Liver (tissue), 10 donors: ENCODE measurements at places on chromosomes 1 and 21.

DNA sequence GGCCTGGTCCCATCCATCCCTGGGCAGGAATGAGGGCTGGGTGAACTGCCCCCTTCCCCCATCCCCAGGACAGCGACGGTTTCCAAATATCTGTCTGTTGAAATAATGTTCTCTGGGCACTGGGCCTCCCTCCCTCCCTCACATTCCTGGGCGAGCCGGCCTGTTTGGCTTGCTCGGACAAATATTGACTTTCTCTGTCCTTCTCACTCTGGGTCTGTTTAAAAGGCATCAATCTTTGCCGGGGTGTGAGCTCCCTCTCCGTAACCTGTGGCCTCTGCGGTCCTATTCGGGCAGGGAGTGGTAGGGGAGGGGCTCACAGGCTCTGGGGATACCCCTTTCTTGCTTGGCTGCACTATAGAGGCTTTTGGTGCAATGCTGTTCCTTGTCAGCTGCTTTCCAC is 40.2 kb downstream of the FOXD2 start:
- H3K4me1 ChIP-seq: peaks cover 11% of the 10 kb centered on the region
- no peaks in the 10 kb centered on the region for H3K27me3 ChIP-seq
- no peaks in the 10 kb centered on the region for H3K36me3 ChIP-seq

- no peaks in the 10 kb centered on the region for H3K27me3 ChIP-seq
- no peak overlapping the region for H3K4me3 ChIP-seq
- DNase-seq: no peak
- H3K27ac ChIP-seq: no peak overlapping the region
Measured at GRCh38 chr1:81337226-81337625, 463.5 kb upstream of the ADGRL2 start.

GRCh38 chr1:48216941-48217340 is 5.6 kb upstream of the SLC5A9 start:
- no peak for DNase-seq
- no peaks in the 10 kb centered on the region for H3K36me3 ChIP-seq
- no peak overlapping the region for H3K27ac ChIP-seq

GRCh38 chr21:35922618-35923017 is 137.7 kb downstream of the SETD4 start:
- H3K27ac ChIP-seq: no peak overlapping the region
- no peaks in the 10 kb centered on the region for H3K4me1 ChIP-seq
- no peak overlapping the region for H3K4me3 ChIP-seq
- H3K27me3 ChIP-seq: no peaks in the 10 kb centered on the region
- no peak for DNase-seq

DNA sequence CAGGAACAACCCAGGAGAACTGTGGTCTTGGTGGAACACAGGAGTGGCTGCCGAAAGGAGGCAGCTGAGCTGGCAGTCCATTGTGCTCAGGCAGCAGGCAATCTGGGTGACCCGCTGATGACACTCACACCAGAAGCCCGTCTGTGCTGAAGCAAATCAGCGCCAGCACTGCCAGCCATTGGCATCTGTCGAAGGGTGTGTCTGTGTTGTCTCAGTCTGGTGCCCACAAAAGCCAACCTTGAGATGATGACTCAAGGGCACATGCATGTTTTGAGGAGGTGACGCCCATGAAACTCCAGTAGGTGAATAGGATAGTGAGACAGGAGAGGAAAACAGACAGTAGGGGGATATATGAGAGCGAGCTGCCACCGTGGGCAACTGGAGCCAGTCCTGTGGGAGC is 167.3 kb downstream of the KAZN start:
- H3K27ac ChIP-seq: no peak overlapping the region
- no peaks in the 10 kb centered on the region for H3K4me1 ChIP-seq
- H3K36me3 ChIP-seq: no peaks in the 10 kb centered on the region
- DNase-seq: no peak
